ENCODE measurements at places on chromosomes 12 and 14. TPM values are rescaled to one million over a fixed set of nuclear protein-coding genes. Genes with fewer than 3 reads are reported as not detected.

Gene KRT71
- not detected for polyA plus RNA-seq

Gene RASSF8
- polyA plus RNA-seq = 5.7 TPM

Gene MANSC1
- 9.1 TPM for polyA plus RNA-seq

Gene PZP
- 1.3 TPM for polyA plus RNA-seq

Gene RNF212B
- polyA plus RNA-seq = not detected

Gene EMP1
- polyA plus RNA-seq = 46.2 TPM

Gene CFAP251
- polyA plus RNA-seq = 1.0 TPM

Gene ADGRD1
- 16.8 TPM for polyA plus RNA-seq

Gene LMNTD1
- not detected for polyA plus RNA-seq

Gene LTBP2
- 3.5 TPM for polyA plus RNA-seq

Gene KCNC2
- polyA plus RNA-seq = not detected

Gene BICDL1
- polyA plus RNA-seq = 0.44 TPM

Gene CIT
- 0.20 TPM for polyA plus RNA-seq

Gene WNT5B
- 1.6 TPM for polyA plus RNA-seq

Gene RTN1
- polyA plus RNA-seq = 0.59 TPM

Gene KERA
- not detected for polyA plus RNA-seq

Gene SLCO1B1
- polyA plus RNA-seq = not detected

Gene ESPL1
- polyA plus RNA-seq = 0.29 TPM

Gene CMA1
- not detected for polyA plus RNA-seq

Gene CBLN3
- polyA plus RNA-seq = 1.8 TPM

Gene TBX5
- 4.0 TPM for polyA plus RNA-seq

Gene ADAM21
- polyA plus RNA-seq = 0.16 TPM

Gene ASCL1
- polyA plus RNA-seq = not detected

Gene CACNA1C
- 19.1 TPM for polyA plus RNA-seq

Gene DUSP6
- 9.4 TPM for polyA plus RNA-seq

Gene MAP3K12
- 19.4 TPM for polyA plus RNA-seq

Gene SRSF9
- polyA plus RNA-seq = 29.8 TPM

Gene STYK1
- 0.01 TPM for polyA plus RNA-seq

Gene CRACR2A
- polyA plus RNA-seq = 3.4 TPM

Gene FAM186B
- 0.04 TPM for polyA plus RNA-seq

Gene CLEC2A
- polyA plus RNA-seq = not detected

Gene CCDC88C
- polyA plus RNA-seq = 5.5 TPM

Gene P2RX2
- polyA plus RNA-seq = not detected

Gene SSPN
- polyA plus RNA-seq = 5.9 TPM

Gene HOXC10
- not detected for polyA plus RNA-seq

Gene PGF
- 12.2 TPM for polyA plus RNA-seq

Gene LRP1-AS
- polyA plus RNA-seq = not detected

Gene ZNF84
- 12.0 TPM for polyA plus RNA-seq

Gene ARHGAP9
- polyA plus RNA-seq = 6.7 TPM

Gene TAS2R31
- 0.29 TPM for polyA plus RNA-seq

Gene ANKRD33
- polyA plus RNA-seq = 0.01 TPM

Gene PDE3A
- 51.1 TPM for polyA plus RNA-seq

Data from heart right ventricle (tissue), 16 donors.